A172 (cell line): ENCODE measurements at places on chromosomes 5 and 9. TPM values are rescaled to one million over a fixed set of nuclear protein-coding genes. Genes with fewer than 3 reads are reported as not detected.

Gene WDR31
- total RNA-seq: 0.60 and 0.74 TPM in 2 replicates

Gene RASGEF1C
- total RNA-seq: 0.17 and 1.2 TPM in 2 replicates

Gene CARD6
- total RNA-seq: 8.5 and 10.3 TPM in 2 replicates

Gene NSMF
- 45.1 and 46.4 TPM in 2 replicates for total RNA-seq

Gene OCLN
- 3.2 and 6.5 TPM in 2 replicates for total RNA-seq

Gene CDC25C
- total RNA-seq: 24.8 and 25.4 TPM in 2 replicates

Gene PCDHB11
- total RNA-seq: 1.7 and 2.0 TPM in 2 replicates

Gene HRH2
- 0.46 and 0.88 TPM in 2 replicates for total RNA-seq

Gene PALM2AKAP2
- total RNA-seq: 0.98 and 6.9 TPM in 2 replicates

Gene BAAT
- total RNA-seq: not detected in 2 replicates
